Activated naive CD4-positive, alpha-beta T cell (primary cell): ENCODE measurements at places on chromosomes 6 and 20.

DNA sequence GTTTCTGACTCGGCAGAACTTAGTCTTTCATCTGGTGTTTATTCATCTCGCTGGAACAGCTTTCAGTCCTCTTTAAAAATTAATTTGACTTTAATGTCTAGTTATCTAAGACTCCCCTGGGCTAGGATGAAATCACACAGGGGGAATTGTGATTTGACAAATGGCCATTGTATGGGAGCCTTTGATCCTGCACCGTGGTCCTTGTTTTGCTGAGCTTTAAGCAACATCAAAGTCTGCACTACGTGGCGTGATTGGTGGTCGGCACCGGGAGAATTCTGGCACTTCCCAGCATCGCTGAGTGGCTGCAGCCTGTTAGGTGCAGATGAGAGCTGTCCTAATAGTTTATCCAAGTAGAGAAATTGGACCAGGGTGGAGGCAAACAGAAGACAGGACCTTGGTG is 146.9 kb downstream of the TBC1D7 start:
- DNase-seq, result no peak

DNA sequence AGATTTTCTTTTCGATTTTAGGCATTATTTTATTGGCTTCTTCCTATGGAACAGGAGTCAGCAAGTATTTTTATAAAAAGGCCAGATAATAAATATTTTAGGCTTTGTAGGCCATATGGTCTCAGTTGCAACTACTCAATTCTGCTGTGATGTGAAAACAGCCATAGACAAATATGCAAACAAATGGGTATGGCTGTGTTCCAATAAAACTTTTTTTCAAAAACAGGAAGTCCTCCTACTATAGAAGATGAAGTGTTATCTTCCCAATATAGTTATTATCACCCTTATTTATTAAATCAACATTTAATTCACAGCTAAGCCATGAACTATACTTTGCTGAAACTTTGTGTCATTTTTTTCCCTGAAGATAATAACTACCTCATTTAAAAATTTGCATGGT is 57.2 kb downstream of the CHD6 start:
- DNase-seq, result no peak

GRCh38 chr6:152323376-152323775 is 313.8 kb downstream of the SYNE1 start:
- DNase-seq, result no peak

DNA sequence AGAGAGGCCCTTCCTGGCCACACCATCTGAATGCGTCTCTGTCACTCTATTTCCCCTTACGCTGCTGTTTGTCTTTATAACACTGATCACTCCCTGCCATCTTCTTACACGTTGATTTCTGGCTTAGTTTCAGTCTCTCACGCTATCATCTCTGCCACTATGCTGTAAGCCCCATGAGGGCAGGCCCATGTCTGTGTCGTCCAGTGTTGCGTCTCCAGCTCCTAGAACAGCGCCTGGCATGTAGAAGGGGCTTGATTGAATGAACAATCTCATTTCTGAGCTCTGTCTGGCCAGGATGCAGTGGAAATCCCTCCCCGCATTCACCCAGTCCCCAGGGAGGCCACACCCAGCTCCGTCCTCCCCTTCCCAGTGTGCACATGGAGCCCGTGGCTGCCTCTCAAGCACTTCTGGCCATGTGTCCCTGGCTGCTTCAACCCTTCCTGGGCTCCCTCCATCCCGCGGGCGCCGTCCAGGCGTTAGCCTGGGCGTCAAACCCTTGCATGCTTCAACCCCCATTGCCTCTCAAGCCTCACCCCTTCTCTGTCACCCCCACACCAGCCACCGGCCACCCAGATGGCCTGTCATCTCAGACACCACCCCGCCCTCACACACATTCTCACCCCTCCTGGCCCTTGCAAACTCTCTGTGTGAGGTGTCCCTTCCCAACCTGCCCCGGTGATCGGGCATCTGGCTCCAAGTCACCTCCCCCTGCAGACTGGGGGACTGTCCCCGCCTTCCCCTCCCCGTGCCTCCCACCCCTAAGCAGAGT is 71.1 kb downstream of the SRC start:
- no peak for DNase-seq

GRCh38 chr6:122248844-122249243 is 150.6 kb upstream of the HSF2 start:
- DNase-seq, result no peak

GRCh38 chr6:144660561-144661115 is 375.5 kb downstream of the UTRN start:
- DNase-seq, result no peak

DNA sequence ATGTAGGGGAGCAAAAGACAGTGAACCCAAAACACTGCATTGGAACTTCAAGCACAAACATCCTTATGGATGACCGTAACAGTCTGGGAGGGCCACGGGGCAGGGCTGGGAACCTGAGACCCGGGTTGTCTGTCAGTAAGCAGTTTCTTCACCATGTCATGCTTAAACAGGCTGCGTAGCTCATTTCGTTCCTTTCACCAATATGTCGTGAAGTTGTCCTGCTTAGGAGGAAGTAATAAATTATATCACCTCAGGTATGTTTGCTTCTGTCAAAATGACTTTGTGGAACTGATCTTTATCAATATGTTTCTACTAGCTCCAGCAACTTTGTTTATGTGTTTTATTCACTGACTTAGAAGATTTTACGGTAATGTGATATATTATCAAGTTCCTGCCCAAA is 12.4 kb upstream of the MAK start:
- DNase-seq, result no peak

- DNase-seq, result no peak
Observed at GRCh38 chr20:58753267-58753921, 60.8 kb downstream of the NPEPL1 start.

- no peak for DNase-seq
Observed at GRCh38 chr6:32108094-32108627, 977 bp downstream of the TNXB start.

GRCh38 chr6:37033819-37034795 is 28.7 kb downstream of the FGD2 start:
- DNase-seq, result no peak

GRCh38 chr6:116287689-116288282 is 8.1 kb upstream of the TSPYL1 start:
- DNase-seq, result no peak

- DNase-seq, result no peak
Observed at GRCh38 chr6:132063204-132063603, 112.0 kb upstream of the CCN2 start.

GRCh38 chr20:10074513-10074912 is 39.7 kb downstream of the ANKEF1 start:
- no peak for DNase-seq

GRCh38 chr6:35522660-35523658 is 10.3 kb upstream of the TULP1 start:
- peak; percentile 79 for DNase-seq

GRCh38 chr6:130825772-130826441 is 1.3 kb upstream of the SMLR1 start:
- no peak for DNase-seq

- no peak for DNase-seq
Observed at GRCh38 chr6:19153270-19153980, 683.7 kb upstream of the ID4 start.

DNA sequence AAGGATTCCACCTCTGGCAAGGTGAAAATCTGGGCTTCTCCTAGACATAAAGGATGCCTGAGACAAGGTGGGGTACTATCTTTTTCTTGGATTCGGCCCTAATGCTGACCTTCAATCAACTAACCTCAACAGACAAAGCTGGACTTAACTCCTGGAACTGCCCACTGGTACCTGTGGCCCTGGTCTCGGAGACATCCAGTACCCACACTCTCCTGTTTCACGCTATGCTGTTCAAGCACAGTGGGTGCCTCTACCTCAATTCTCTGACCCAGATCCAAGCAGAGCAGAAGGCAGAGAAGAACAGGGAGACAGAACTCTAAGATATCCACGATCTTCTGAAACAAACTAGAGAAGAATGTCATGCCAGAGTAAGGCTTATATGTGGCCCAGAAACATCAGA is 189.8 kb upstream of the FOXQ1 start:
- no peak for DNase-seq

DNA sequence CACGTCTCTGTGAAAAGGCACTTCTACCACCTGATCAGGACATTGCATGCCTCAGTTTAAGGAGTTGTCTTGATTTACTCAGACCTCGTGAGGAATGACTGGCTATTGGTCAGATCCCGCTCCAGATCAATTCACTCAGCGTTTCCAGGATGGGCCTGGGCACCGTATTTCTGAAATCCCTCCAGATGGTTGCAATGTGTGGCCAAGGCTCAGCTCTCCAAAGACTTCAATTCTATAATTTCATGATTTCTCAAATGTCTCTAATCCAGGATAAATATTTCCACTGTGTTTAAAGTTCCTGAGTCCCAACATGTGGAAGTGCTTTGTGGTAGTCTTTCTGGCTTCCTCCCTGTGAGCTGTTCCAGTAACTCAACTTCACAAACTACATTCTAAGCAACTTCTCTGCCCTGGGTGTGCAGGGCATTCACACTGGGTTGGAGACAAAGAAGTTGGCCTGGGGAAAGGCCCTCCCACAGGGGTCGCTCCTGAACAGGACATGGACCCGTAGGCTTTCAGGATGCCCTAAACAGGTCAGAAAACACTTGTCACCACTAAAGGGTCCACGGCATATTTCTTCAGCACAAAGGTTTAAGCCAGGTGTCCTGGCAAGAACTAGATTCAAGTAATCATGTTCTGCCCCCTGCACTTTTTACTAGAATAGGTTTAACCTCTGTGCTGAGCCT is 212.1 kb downstream of the WDR27 start:
- no peak for DNase-seq

- no peak for DNase-seq
Observed at GRCh38 chr6:109349419-109349987, 32.8 kb downstream of the CD164 start.

DNA sequence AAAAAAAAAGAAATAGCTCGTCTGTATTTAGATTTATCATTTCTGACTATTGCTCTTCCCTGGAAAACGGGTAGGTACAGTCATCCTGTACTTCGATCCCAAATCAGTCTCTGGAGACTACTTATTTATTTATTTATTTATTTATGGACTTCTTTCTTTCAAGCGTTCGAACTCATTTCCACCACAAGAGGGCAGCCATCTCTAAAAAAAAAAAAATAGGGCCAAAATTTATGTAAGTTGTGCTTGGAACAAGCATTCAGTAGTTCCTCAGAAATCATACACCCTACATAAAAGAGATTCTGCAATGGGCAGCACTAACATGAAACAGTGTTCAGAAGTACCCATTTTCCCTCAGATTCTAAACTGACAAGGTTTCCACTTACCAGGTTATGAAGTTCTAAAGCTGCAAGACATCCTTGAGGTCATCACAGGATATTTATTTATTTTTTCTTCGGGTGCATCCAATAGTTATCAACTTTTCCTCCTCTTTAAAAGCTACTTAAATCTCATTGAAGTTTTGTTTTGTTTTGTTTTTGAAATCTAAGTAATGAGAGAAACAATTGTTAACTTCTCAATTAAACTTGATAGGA is 1.9 kb upstream of the BMP2 start:
- DNase-seq, result no peak

DNA sequence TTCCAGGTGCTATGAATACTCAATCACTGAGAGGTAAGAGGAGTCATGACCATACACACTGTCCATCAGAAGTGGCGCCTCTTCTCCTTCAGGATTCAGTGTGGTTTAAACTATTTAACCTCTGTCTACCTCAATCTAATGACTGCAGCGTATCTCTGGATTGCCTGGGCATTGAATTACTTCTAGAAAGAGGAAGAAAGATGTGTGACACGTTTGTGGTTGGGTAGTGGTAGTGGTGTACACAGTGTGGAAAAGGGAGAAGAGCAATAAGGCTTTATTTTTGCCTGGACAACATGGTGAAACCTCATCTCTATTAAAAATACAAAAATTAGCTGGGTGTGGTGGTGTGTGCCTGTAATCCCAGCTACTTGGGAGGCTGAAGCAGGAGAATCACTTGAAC is 38.0 kb upstream of the ECHDC1 start:
- no peak for DNase-seq

DNA sequence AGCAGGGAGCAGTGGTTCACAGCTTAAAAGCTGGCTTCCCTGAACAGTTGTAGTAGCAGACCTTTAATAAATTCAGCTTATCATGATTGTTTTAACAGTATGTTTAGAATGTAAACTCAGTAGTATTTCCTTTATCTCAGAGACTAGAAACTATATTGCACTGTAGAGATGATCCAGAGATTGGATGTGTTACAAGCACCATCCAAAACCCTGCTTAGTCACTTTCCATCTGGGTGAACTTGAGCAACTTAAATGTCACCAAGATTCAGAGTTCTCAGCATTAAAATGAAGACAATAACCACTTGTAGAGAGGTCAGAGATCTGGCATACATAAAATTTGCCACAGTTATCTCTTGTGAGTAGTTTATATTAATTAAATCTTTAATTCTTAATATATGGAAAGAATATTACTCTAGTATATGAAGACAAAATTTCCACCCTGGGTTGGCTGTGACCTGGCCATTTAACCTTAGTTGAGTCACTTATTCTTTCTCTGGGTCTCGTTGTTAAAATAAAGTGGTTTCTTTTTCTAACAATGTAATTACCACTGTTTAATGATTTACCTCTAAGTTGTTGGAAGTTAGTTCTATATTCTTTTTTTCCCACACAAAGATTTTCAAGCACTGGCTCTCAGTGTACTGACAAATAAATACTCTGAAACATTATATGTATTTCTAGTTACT is 239.2 kb upstream of the FKBP1C start:
- DNase-seq, result no peak

- no peak for DNase-seq
Observed at GRCh38 chr6:51466427-51466826, 621.0 kb downstream of the PKHD1 start.

DNA sequence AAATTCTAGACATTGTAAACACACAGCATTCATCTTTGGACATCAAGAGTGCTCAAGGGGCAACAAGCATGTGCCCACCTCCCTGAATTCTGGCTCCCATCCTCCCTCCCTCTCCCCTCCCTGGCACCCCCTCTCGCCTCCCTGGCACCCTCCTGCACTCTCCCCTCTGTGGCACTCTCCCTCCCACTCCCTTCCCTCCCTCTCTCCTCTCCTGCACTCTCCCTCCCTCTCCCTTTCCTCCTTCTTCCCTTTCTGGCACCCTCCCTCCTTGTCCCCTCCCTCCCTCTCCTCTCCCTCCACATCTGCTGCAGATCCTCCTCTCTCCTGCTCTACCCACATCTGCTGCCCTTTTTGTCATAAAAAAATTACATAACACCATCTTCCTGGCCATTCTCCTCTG is 113.0 kb upstream of the SLC22A23 start:
- no peak for DNase-seq

- DNase-seq, result no peak
Observed at GRCh38 chr6:4778086-4778485, 1.9 kb downstream of the CDYL start.

DNA sequence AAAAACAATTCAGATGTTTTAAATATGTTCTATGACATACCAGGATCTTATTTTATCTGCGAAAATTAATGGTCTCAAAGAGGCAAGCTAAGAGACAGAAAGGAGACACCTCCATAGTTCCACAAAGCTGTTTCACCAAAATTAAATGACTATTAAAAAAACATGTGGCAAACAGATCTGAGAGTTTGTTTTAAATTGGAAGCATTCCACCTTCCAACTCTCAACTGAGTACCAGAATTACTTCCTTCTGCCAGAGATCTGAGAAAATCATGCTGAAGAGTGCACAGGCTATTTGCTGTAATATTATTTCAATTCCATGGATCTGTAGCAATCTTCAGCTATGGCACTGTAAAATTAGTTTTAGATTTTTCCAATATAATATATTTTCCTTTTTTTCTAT is 669.5 kb upstream of the MARCKS start:
- DNase-seq, result no peak
